LoVo (cell line): ENCODE measurements at places on chromosomes 4 and X.
A peak's percentile ranks its signal among the peaks of the same experiment; 100 is the strongest.

DNA sequence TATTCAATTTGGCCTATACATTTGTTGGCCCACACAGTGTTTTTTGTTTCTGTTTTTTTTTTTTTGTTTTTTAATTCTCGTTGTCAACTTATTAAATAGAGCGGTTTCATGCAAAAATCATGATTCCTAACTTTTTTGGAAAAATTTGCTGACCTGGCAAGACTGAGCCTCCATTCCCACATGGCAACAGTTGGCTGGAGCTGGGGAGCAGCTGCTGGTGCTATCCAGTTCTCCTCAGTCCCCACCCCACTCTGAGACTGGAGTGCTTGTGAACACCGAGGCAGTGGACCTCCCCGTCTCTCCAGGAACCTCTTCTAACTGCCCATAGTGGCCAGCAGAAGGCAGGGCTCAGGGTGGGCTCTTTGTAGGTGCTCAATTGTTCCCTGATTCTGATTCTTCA is 95.7 kb upstream of the OTUD4 start:
- no peak for DNase-seq

GRCh38 chr4:182142176-182143085 is 100.8 kb upstream of the TENM3 start:
- peak; percentile 10 for DNase-seq

GRCh38 chr4:83139514-83140156 is 25.1 kb upstream of the PLAC8 start:
- DNase-seq, result no peak

DNA sequence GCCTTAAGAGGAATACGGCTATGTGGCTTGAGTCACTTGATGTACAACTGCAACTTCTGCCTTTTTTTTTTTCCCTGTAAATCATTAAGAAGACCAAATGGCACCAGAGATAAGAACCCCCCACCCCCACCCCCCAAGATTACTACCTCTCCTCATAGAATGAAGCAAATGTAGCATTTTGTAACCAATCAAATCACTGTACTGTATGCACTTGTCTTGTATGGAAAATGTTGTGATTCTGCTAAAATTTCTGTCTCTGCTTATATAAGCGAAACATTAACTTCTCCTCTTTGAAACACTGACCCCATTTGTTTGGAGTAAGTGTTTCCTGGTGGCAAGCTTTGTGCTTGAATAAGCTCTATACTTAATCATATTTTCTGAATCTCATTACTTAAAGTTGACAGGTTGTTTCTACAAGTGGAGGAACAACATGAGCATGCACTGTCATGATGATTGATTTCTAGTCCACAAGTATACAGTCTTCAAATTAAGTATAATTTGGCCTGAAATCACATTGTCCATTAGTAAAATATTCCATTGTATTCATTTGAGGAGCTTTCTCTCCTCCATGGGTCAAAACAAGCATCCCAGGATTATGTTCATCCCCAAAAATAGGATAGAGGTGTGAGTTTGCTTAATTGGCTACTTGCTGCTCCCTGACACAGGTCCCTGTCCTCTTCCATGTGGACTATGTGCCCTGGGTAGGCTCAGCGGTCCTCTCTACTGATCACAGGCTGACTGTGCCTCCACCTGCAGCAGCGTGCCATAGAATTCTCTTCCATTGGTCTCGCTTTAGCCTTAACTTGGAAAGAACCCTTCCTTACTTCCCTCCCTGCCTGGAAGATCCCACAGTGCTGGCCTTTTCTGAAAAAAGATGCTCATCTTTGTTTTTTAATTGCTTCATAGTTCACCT is 104.0 kb upstream of the BMP2K start:
- no peak for DNase-seq

- no peak for DNase-seq
Measured at GRCh38 chrX:25807022-25807421, 331.1 kb upstream of the MAGEB18 start.

- no peak for DNase-seq
Measured at GRCh38 chr4:54741202-54741601, 83.4 kb downstream of the KIT start.

GRCh38 chrX:13131396-13132137 is 87.1 kb upstream of the FAM9C start:
- DNase-seq, result no peak
